Pulmonary artery endothelial cell (primary cell): ENCODE measurements at places on chromosomes 3 and 15.
A peak's percentile ranks its signal among the peaks of the same experiment; 100 is the strongest.

DNA sequence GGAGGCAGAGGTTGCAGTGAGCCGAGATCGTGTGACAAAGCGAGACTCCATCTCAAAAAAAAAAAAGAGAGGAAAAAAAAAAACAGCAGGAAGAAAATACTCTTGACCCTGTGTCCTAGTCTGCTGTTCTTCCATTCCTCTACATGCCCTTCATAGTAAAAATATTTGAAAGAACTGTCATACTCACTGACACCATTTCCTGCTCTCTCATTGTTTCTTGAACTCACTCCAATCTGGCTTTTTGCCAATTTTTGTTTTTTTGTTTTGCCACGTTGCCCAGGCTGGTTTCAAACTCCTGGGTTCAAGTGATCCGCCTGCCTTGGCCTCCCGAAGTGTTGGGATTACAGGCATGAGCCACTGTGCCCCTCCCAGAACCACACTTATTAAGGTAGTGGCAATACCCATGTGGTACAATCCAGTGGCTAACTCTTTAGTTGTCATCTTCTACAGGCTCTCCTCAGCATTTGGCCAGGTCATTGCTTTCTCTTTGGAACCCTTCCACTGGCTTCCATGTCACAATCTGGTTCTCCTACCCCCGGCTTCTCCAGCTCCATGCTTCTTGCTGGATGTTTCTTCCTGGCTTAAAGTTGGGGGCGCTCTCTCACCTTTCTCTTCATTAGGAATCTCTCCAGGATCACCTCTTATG lies 238.2 kb upstream of the C2CD4B start:
- no peak for DNase-seq

GRCh38 chr3:133853063-133853924 lies 42.4 kb downstream of the RAB6B start:
- DNase-seq, result no peak

DNA sequence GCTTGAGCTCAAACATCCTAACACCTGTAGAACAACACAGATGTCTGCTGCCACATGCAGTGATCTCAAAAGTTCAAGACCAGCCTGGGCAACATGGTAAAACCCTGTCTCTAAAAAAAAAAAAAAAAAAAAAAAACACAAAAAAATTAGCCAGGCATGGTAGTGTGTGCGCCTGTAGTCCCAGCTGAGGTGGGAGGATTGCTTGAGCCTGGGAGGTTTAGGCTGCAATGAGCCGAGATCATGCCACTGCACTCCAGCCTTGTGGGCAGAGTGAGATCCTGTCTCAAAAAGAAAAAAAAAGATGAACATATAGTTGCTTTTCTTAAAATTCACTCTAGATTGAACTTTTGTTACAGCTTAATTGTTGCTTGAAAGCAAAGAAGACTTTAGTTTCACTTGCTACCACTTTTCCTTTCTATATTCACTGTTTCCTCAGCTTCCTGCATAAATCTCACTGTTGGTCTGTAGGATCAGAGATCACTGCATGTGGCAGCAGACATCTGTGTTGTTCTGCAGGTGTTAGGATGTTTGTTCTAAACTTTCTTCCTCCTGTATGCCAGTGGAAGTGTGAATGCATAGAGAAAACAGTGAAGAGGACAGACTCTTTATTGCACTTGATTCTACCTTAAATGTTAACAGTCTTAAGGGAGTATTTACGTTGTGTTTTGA lies 12.6 kb downstream of the RAB11A start:
- DNase-seq, result peak; percentile 56

- DNase-seq, result no peak
Observed at GRCh38 chr15:81851757-81852156, 194.1 kb downstream of the MEX3B start.

DNA sequence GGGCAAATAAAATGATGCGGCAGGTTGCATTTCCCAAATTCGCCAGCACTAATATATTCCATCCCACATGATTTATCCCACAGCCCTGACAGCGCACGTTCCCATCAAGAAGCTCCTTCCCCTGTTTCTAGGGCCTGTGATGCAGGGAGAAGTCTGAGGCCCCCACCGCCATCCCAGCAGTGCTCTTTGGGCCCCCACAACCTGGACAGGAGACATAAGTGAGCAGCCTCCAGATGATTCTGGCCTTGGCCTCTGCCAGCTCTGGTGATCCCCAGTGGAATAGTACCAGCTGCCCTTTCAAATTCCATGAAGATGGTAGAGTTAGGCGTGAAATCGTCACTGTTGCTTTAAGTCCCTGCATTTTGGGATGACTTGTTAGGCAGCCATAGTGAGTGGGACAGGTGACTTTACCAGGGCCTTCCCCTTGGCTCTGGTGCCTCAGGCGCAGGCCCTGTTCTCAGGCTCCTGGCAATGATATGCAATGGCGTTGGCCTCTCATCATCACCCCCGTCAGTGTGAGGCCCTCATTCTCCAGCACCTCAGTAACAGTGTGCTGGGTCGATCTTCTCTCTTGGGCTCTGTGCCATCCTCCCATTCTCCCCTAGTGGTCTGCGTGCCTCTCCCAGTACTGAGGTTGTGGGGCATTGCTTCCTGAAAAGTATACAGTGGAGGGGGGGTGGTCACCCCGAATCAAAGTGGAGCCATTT lies 263.7 kb downstream of the OCA2 start:
- DNase-seq, result no peak

DNA sequence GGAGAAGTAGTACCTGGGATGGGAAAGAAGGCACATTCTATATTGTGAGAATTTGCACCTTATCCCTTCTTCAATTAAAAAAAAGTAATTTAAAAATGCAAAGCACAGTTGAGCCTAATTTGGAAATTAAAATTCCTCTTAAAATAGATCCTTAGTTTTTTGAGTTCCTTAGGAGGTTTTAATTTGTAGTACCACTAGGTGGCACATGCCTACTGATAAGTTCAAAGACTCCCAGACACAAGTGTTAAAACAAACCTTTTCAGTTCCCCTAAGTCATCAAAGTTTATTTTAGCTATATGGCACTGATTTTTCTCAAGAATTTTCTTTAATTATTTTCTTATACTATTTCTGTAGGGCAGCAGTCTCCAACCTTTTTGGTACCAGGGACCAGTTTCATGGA lies 127.6 kb upstream of the AZI2 start:
- peak; percentile 10 for DNase-seq

- DNase-seq, result no peak
Observed at GRCh38 chr15:89657686-89658200, 2.5 kb upstream of the KIF7 start.

DNA sequence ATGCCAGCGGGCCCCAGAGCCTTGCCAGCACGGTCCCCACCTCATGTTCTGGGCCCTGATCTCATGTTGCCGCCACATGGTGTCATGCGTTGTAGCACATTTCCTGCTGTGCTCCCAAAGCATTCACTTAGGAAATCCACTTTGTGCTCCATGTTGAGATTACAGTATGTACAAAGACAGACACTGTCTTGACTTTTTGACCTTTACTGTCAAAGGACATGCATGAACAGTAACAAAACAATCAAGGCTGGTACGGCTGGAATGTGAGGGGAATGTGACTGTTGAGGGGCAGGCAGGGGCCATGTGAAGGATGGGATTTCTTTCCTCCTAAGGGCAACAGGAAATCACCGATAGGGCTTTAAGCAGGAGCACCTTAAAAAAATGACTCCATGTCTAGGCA lies 53.3 kb upstream of the RPL32 start:
- DNase-seq, result no peak

- no peak for DNase-seq
Observed at GRCh38 chr3:45874677-45875346, 11.5 kb upstream of the CCR9 start.

GRCh38 chr3:194688200-194688740 lies 2.6 kb downstream of the FAM43A start:
- no peak for DNase-seq

GRCh38 chr15:41882689-41883483 lies 11.0 kb downstream of the SPTBN5 start:
- no peak for DNase-seq

DNA sequence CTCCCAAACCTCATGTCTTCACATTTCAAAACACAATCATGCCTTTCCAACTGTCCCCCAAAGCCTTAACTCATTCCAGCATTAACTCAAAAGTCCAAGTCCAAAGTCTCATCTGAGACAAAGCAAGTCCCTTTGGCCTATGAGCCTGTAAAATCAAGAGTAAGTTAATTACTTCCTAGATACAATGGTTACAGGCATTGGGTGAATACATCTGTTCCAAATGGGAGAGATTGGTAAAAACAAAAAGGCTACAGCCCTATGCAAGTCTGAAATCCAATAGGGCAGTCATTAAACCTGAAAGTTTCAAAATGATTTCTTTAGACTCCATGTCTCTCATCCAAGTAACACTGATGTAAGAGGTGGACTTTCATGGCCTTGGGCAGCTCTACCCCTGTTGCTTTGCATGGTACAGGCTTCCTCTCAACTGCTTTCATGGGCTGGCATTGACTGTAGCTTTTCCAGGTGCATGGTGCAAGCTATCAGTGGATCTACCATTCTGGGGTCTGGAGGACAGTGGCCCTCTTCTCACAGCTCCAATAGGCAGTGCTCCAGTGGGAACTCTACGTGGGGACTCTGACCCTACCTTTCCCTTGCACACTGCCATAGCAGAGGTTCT lies 55.0 kb upstream of the PLSCR4 start:
- DNase-seq, result no peak

- no peak for DNase-seq
Observed at GRCh38 chr15:57541271-57541670, 50.4 kb upstream of the MYZAP start.

DNA sequence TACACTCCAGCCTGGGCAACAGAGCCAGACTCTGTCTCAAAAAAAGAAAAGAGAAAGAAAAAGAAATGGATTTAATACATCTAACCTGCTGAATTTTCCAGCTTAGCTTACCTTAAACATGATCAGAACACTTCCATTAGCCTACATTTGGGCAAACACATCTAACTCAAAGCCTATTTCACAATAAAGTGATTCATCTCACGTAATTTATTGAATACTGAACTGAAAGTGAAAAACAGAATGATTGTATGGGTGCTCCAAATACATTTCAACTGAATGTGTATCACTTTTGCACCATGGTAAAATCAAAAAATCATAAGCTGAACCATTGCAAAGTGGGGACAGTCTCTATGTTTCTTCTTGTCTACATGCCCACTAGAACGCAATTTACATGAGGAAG lies 9.0 kb downstream of the PIK3R4 start:
- no peak for DNase-seq

DNA sequence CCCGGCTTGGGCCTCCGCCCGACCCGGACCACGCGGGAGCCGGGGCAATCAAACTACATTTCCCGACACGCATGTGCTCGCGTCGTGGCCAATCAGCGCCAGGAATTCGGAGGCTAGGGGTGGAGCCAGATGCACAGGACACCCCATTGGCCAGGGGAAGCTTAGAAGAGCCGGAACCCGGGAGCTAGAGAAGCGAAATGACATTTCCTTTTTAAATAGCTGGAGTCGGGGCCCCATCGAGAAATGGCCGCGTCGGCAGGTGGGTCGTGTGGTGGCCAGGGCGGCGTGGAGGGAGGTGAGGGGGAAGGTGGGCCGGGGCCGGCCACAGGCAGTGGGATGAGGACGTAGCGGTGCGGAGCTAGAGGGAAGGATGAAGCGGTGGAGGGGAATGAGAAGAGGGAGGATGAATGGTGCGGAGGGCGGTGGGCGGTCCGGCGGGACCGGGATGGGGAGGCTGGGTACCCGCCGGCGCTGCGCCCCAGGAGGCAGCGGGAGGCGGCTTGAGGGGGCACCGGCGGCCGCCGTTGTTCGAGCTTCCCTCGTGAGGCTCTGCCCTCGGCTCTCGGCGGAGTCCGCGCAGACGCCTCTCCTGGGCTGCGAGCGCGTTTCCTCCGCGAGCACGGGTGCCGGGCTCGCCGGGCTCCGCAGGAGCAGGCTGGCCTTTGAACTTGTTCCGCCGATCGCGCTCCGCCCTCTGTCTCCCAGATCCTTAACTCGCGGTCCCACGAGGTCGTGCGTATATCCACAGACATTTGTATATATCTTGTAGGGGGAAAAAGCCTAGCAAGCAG lies at the start of gene KBTBD8:
Gene KBTBD8, plus strand, starts transcription at position 195 of the 791 bp plus-strand sequence. Its CDS starts 49 bp downstream, at position 244.
- peak; percentile 94 for DNase-seq

DNA sequence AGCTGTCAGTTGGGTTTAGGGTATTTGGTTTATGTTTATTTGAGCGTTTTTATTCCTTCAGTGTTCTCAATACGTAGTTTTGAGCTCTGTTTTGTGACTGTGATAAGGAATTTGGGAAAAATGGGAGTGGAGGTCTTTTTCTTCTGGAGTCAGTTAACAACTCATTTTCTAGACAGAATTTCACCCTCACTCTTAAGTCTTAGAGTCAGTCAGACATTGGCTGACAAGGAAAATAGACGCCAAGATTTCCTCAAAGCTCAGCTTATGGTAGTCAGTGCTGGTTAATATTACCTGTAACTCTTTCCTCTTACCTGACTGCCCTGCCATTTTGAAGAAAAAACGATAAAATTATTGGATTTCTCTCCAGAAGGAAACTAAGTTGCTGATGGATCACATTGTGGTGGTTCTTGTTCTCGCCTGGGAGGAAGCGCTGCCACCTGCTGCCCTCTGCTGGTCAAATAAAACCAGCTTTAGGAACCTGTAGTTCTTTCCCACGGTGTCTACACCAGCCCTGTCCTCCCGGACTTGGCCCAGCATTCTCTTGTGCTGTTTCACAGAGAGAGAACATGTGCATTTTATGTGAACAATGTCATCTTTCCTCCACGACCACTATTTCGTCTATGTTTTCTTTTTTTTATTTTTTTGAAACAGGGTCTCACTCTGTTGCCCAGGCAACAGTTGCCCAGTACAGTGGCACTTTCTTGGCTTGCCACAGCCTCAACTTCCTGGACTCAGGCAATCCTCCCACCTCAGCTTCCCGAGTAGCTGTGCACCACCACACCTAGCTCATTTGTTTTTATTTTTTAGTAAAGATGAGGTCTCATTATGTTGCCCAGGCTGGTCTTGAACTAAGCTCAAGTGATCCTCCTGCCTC lies 41.4 kb upstream of the UMPS start:
- DNase-seq, result peak; percentile 17

GRCh38 chr3:106457281-106458180 lies 588.7 kb upstream of the CBLB start:
- DNase-seq, result no peak

DNA sequence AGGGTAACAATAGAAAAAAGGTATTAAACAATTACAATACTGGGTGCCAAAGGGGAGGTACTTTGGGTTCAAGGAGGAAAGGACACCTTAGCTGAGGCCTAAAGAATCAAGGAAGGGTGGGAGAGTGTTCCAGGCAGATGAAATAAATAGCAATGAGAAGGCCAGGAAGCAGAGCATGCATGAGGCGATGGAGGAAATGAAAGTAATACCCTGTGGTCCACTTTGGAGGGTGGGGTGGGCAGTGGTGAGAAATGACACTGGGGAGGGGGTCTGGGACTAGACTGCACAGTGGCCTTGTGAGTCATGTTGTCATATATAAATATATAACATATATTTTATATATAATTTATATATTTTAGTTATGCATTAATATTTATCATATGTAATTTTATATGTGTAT lies 55.9 kb downstream of the BHLHE40 start:
- no peak for DNase-seq

DNA sequence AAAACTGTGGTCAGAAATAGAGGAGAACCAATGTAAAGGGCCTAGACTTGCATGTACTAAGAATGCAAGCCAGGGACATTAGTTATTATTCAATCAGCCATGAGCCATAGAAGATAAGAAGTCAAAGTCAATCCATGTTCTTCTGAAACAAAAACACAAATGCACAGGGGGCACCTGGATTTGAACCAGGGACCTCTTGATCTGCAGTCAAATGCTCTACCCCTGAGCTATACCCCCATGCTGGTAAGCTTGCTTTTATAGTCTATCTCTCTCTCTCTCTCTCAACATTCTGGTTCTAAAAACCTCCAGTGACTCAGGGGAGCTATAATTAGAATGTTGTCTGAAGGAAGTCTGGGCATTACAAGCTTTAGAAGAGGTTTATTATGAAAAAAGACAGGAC lies 85.6 kb upstream of the ACP3 start:
- DNase-seq, result no peak

- no peak for DNase-seq
Observed at GRCh38 chr3:73314151-73314951, 252.9 kb downstream of the EBLN2 start.
